ENCODE measurements at places on chromosomes 3 and 15. TPM values are rescaled to one million over a fixed set of nuclear protein-coding genes. Genes with fewer than 3 reads are reported as not detected.

DNA sequence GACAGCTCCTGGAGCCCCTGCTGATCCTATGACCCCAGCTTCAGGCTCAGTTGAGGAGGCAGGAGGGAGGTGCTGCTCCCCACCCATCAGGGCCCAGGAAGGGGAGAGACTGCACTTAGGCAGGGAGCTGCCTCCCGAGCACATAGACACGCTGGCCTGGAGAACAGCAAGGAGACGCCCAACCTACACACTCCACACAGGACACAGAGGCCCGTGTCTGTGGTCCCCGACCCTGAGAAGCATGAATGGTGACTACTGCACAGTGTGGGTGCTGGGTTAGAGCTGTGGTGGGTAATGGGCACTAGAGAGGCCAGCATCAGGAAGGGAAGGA, 1.1 kb upstream of the HHATL start:
- DNase-seq, result no peak

DNA sequence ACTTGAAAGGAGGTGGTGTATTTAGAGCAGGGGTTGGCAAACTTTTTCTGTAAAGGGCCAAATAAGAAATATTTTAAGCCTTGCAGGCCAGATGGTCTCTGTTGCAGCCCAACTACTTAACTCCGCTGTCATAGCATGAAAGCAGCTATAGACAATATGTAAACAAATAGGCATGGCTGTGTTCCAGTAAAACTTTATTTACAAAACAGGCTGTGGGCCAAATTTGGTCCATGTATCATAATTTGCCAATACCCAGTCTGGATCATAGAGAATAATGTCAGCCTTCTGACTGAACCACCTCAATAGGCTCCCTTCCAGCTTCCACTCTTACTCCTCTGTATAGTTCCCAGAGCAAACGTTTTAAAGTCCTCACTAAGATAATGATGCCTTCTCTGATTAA, 638.8 kb upstream of the CFAP20DC start:
- DNase-seq, result no peak

MKRN2OS gene
- 1.0 TPM for polyA plus RNA-seq

DNA sequence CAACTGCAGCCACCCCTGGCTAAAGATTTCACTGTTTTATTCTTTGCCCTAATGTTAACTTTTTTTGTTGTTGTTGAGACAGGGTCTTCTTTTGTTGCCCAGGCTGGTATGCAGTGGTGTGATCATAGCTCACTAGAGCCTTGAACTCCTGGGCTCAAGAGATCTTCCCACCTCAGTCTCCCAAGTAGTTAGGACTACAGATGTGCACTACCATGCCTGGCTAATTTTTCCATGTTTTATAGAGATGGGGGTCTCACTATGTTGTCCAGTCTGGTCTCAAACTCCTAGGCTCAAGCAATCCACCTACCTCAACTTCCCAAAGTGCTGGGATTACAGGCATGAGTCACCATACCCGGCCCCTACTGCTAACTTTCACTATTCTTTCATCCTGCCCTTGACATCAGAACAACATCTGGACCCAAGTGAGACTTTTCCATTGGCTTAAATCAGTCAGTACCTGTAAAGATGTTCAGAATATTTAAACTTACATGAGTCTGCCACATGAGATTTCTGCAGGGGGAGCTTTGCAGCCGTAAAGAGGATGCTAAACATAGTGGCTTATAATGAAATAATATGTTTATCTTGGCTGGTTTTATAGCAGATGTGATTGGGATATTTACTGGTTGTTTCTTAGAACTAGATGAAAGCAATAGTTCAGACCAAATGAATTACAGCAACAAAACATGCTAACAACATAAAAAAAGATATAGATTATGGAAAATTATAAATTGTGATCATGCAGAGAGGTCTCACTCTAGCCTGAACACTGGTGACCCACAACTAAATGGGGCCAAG, 73.6 kb downstream of the HMG20A start:
- no peak for DNase-seq

ILDR1 gene
- polyA plus RNA-seq, result 8.3 TPM

C15orf62 gene
- polyA plus RNA-seq, result 1.9 TPM

DNA sequence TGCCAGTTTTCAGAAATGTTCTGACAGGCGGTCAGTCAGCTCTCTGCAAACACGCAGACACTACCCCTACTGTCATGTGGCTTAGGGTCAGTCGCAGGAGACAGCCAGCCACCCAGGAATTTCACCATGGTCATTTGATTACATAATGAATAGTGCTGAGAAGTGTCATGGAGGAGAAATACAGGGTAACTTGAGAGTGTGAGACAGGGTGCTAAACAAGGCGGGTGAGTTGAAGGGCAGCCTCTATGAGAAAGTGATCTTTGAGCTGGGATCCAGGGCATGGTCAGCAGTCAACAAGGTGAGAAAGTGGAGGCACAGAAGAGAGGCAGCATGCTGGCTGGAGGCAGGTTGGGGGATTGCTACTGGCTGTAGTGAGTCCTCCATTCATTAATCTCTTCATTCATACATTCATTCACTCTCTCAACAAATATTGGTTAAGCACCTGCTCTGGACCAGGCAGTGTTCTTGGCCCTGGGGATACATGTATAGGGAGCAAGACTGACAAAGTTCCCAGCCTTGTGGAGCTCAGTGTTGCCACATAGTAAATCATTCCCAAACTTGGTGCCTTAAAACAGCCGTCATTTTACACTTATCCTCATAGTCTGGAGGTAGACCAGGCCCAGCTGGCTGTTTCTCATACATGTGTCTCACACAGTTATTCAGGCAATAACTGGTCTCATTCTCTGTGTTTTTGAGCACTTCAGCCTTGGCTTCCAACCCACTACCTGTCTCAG, 14.8 kb downstream of the PXYLP1 start:
- DNase-seq, result no peak

GRCh38 chr3:141796081-141796888, 33.1 kb downstream of the GRK7 start:
- DNase-seq, result no peak

DNA sequence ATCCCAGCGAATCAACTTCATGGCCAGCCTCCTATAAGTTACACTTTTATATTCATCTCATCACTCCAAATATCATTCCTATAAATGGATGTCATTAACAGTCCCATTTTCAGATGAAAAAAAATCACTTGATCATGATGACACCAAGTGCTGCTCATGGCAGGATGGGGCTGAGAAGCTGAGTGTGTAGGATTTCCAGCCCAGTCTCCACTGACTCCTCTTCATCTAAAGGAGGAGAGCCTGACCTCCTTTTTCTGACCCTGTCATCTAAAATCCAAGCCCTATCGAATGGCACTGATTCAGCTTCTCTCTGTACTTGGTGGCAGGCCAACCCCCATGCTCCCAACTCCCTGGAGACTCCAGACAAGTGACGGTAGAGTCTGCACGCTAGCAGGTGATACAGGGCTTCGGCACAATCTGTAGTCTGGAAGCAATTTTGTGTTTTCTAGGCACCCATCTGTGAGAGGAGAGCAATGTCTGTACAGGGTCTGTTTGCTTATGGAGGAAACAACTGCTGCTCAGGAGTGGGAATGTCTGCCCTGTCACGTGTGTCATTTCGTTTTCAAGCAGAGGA, 103.2 kb downstream of the EPHB1 start:
- DNase-seq, result no peak

DNA sequence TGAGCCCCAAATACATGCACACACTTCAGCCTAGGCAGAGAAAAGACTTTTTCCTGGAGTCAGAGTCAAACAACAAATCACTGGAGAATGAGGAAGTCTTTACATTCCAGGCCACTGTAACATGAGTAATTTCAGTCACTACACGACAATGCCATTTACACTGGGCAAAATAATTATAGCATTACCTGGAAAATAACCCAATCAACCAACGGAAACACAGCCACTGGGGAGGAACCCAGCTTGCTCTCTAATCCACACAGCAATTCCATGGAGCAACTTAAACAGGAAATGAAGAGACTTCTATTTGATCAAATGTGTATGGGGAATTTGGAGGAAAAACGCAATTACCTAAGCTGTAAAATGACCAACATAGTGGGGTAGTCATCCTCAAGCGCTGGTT, 15.2 kb downstream of the FSTL1 start:
- DNase-seq, result no peak

GRCh38 chr15:86572368-86572841, 492.7 kb downstream of the AGBL1 start:
- DNase-seq, result no peak

VWA5B2 gene
- polyA plus RNA-seq, result 1.3 TPM

DNA sequence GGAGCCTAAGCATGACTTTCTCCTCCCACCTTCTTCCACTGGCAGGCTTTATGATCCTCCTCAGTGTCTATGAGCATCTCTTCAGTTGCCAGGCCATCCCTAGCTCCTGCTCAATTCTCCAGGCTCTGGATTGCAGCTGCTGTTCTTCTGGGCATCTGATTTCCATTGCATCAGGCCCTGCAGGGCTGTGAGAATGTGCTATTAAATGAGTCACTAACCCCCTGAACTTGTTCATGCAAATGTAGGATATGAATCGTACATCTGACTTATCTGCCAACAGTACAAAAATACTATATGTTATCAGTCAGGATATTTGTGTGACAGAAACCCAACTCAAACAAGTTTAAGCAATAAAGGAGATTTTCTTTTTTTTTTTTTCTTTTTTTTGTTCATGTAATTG, 11.9 kb downstream of the GPR176 start:
- DNase-seq, result no peak

- no peak for DNase-seq
These were observed 87.6 kb downstream of the SYNPR start for GRCh38 chr3:63365671-63366070.

GRAMD2A gene
- 4.6 TPM for polyA plus RNA-seq

GRCh38 chr3:59422312-59422711, 372.5 kb upstream of the CFAP20DC start:
- DNase-seq, result no peak

- no peak for DNase-seq
These were observed 1.4 kb downstream of the ACSBG1 start for GRCh38 chr15:78232951-78233350.

GRCh38 chr3:1092771-1093170, at the start of gene CNTN6:
Gene CNTN6, plus strand, starts transcription at chr3:1093024. Its CDS starts 54,985 bp downstream, at chr3:1148009.
- no peak for DNase-seq

DNA sequence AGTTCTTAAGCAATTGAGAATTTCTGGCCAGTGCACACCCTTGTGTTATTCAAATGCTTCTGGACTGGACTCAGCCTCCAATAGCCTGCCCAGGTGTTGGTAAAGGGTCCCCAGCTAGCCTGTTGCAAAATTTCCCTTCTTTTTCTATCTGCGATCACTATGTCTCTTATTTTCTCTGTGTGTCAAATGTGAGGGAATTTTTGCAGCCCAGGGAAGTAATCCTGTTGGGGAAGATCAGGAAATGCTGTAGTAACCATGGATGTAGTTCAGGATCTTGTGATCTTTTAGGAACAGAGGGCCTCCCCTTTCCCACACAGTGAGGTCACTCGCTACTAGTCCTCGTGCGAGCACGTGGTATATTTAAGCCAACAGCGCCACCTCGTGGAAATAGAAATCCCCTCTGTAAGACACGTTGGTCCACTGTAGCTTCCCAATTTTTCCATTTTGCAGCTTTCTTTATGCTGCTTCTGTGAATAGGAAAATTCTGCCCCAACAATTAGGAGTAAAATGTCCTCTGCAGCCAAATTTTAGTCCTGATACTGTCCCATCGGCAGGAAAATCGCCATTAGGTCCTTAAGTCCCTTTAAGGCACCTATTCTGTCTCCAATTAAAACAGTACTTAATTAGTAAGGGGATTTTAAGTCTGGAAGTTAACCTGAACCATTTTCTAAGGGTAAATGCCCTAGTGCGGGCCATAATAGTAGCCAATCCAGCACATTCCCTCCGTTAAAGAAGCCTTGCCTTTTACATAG, 4.0 kb upstream of the SMCO1 start:
- DNase-seq, result no peak

GRCh38 chr15:95196176-95196915, 965.0 kb downstream of the MCTP2 start:
- no peak for DNase-seq

ASB14 gene
- polyA plus RNA-seq, result 0.58 TPM

Data from right renal cortex interstitium (tissue), 3 donors.